Vagina (tissue), 2 donors: ENCODE measurements at places on chromosomes 6 and 20.
A peak's percentile ranks its signal among the peaks of the same experiment; 100 is the strongest.

- DNase-seq, result no peak
Observed at GRCh38 chr6:1915226-1915625, 305.5 kb downstream of the FOXC1 start.

- no peak for DNase-seq
Observed at GRCh38 chr6:20811109-20811761, 277.0 kb downstream of the CDKAL1 start.

- DNase-seq, result no peak
Observed at GRCh38 chr20:653110-653589, at the start of gene SRXN1. TSS of gene SRXN1 (minus strand) at chr20:653200. CDS start at chr20:653185, 15 bp downstream.

GRCh38 chr6:7919871-7920270, 9.3 kb upstream of the TXNDC5 start:
- no peak for DNase-seq

DNA sequence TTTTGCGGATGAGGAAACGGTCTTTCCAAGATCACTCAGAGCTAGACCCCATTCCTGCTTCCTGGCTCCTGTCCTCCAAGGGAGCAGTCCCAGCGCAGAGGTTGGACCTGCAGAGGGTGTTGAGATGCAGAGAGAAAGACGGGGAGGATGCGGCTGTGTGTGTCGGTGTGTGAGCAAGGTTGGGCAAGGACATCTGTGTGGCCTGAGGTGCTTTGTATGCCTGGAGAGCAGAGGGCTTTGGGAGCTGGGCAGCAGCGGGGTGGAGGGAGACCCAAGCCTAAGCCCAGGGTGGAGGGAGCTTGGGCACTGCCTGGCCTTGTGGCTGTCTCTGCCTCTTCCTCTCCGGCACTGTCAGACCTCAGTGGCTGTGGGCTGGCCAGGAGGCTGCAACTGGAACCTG, 147.4 kb upstream of the RNF24 start:
- DNase-seq, result no peak

DNA sequence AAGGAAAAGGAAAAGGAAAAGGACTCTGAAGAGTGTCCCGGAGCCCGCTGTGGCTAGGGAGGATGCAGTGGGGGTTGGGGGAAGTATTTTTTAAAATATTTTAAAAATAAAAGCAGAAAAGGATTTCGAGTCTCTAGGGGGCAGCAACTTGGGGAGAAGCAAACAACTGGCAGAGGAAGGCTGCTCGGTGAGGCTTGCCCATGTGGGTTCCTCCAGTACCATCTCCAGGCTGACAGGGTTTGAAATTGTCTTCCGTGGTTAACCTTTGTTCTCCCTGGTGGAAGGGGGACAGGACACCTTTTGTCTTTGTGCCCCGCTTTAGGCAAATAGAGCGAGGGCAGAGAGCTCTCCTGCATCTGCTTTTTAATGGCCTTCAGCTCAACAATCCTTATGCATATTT, 60.4 kb upstream of the SNX9 start:
- DNase-seq, result peak; percentile 74
